ENCODE measurements at places on chromosomes 3 and 15. TPM values are rescaled to one million over a fixed set of nuclear protein-coding genes. Genes with fewer than 3 reads are reported as not detected.

Gene KCNAB1
- 6.2 TPM for polyA plus RNA-seq

Gene CHSY1
- polyA plus RNA-seq: 50.3 TPM

Gene DPPA4
- polyA plus RNA-seq: 2.4 TPM

Gene ZNF385D
- 35.1 TPM for polyA plus RNA-seq

Gene FGD5
- polyA plus RNA-seq: 20.6 TPM

Gene APH1B
- polyA plus RNA-seq: 14.1 TPM

Gene CPA3
- polyA plus RNA-seq: not detected

Gene CCR5
- 0.27 TPM for polyA plus RNA-seq

Gene ZNF774
- polyA plus RNA-seq: 1.9 TPM

Gene C2CD4A
- 0.07 TPM for polyA plus RNA-seq

Gene C3orf20
- 0.19 TPM for polyA plus RNA-seq

Gene CISH
- 15.7 TPM for polyA plus RNA-seq

Gene LSMEM2
- polyA plus RNA-seq: 8.2 TPM

Gene SLC51A
- polyA plus RNA-seq: 7.7 TPM

Gene ZNF654
- polyA plus RNA-seq: 10.6 TPM

Gene GASK1A
- 5.8 TPM for polyA plus RNA-seq

Gene ZPLD1
- not detected for polyA plus RNA-seq

Gene FEZF2
- not detected for polyA plus RNA-seq

Gene SPATA12
- not detected for polyA plus RNA-seq

Gene SH2D7
- polyA plus RNA-seq: 0.26 TPM

Gene OXTR
- 9.6 TPM for polyA plus RNA-seq

Gene CCDC13
- not detected for polyA plus RNA-seq

Gene DZIP1L
- polyA plus RNA-seq: 8.2 TPM

Gene ACP3
- 1.5 TPM for polyA plus RNA-seq

Gene CYP8B1
- polyA plus RNA-seq: 0.11 TPM

Gene PPP1R2
- 54.7 TPM for polyA plus RNA-seq

Gene FAM43A
- polyA plus RNA-seq: 17.1 TPM

Gene LCTL
- polyA plus RNA-seq: 0.25 TPM

Gene COL6A5
- 0.06 TPM for polyA plus RNA-seq

Gene PCOLCE2
- 2.5 TPM for polyA plus RNA-seq

Gene BCHE
- polyA plus RNA-seq: 65.5 TPM

Gene REC114
- polyA plus RNA-seq: not detected

Gene DLEC1
- polyA plus RNA-seq: 0.14 TPM

Gene GOLGA8T
- not detected for polyA plus RNA-seq

Gene MRPL3
- 79.8 TPM for polyA plus RNA-seq

Data from muscle of arm (tissue), 14 donors.